ENCODE measurements at places on chromosomes 3 and 15.

DNA sequence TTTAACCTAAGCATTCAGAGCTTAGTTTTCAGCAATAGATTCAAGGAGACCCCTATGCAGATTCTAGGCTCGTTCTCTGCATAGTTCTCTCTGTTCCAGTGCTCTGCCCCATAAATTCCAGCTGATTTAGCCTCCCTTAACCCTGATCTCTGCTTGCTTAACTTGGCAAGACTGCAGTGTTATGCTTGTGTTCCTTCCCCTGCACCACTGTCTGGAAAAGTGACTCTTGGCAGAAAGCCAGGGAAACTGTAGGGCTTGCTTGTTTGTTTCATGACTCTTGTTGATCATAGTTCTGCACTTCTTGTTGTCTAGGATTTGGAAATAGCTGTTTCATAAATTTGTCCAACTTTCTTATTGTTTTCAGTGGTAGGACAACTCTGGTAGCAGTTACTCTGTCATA lies 40.1 kb downstream of the ANAPC13 start:
- no peak for DNase-seq

DNA sequence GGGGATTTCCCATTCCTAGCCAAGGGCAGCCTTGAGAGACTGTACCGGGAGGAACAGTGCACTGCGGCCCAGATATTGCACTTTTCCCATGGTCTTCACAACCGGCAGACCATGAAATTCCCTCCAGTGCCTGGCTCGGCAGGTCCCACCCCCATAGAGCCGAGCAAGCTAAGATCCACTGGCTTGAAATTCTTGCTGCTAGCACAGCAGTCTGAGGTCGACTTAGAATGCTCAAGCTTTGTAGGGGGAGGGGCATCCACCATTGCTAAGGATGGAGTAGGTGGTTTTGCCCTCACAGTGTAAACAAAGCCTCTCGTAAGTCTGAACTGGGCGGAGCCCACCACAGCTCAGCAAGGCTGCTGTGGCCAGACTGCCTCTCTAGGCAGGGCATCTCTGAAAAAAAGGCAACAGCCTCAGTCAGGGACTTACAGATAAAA lies 156.3 kb downstream of the FRMD5 start:
- no peak for DNase-seq

GRCh38 chr3:72008226-72008996 lies 223.5 kb upstream of the PROK2 start:
- no peak for DNase-seq

DNA sequence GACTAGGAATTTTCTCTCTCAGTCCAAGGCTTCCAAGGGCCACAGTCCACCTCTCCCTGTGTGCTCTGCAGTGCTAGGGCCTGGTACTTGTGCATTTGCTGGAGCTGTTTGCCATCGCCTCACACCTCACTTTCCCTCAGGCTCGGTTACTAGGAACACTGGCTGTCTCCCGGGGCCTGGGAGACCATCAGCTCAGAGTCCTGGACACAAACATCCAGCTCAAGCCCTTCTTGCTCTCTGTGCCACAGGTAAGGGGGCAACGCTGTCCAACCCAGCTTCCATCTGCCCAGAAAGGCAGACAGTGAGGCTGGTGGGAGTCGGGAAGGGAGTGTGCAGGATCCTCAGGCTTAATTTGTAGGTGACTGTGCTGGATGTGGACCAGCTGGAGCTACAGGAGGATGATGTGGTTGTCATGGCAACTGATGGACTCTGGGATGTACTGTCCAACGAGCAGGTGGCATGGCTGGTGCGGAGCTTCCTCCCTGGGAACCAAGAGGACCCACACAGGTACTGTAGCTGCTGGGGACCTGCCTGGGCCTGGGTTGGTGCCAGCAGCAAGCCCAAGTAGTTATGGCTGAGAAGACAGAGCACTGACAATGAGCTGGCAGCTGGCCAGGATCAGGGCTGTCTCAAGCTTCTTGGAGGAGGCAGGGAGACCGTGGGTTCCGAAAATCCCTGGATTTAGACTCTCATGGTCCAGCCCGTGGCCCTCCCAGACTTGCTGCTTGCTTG lies 3.4 kb downstream of the PPM1M start:
- no peak for DNase-seq

- DNase-seq = no peak
Measured at GRCh38 chr3:52032702-52033408, 23.5 kb downstream of the DUSP7 start.

- DNase-seq = no peak
Measured at GRCh38 chr15:78715930-78716329, 74.9 kb upstream of the CHRNB4 start.

GRCh38 chr3:126851382-126851781 lies 131.5 kb upstream of the PLXNA1 start:
- DNase-seq = no peak

- DNase-seq = no peak
Measured at GRCh38 chr3:183449391-183449790, 21.0 kb upstream of the MCF2L2 start.

DNA sequence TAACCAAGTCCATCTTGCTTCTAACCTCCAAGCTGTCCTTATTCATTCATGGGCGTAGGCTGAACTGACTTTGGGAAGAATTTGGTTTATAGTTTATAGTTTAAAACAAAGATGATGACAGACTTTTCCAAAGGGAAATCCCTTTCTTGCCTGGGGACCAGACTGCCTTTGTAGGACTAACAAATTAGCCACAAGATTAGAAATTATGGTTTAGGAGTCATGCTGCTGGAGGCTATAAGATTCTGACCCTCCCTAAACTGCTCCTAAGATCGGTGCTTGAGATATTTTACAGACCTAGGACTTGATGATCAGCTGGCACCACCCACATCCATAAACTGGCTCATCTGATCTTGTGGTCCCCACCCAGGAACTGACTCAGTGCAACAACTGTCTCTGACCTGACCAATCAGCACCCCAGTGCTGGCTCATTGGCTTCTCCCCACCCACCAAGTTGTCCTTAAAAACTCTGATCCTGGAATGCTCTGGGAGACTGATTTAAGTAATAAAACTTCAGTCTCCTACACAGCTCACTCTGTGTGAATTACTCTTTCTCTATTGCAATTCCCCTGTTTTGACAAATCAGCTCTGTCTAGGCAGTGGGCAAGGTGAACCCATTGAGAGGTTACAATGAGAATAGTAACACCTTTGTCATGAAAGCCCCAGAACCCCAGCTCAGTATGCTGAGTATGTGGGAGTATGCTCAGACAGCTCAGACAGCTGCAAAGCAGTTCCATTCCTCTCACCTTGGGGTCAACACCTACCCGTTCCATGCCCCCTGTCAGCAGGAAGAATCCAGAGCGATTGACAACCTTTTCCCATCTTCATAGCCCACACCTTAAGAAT lies 51.6 kb upstream of the C15orf39 start:
- no peak for DNase-seq

DNA sequence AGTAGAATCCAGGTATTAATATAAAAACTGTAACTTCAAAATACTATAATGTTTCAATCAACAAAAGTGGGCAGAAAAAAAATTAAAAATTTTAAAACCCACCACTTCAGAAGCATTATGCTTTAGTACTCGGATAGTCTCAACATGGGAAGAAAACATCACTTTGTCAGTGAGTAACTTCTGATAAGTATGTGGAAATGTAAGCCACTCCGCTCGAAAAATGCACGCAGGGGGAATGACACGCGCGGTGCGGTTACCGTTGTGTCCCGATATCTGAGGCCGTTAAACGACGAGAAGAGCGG lies 656 bp downstream of the NGLY1 start:
- no peak for DNase-seq

- DNase-seq = no peak
Measured at GRCh38 chr15:35195649-35196048, 110.6 kb upstream of the NANOGP8 start.

- no peak for DNase-seq
Measured at GRCh38 chr15:76333720-76334437, 2.7 kb upstream of the ISL2 start.

DNA sequence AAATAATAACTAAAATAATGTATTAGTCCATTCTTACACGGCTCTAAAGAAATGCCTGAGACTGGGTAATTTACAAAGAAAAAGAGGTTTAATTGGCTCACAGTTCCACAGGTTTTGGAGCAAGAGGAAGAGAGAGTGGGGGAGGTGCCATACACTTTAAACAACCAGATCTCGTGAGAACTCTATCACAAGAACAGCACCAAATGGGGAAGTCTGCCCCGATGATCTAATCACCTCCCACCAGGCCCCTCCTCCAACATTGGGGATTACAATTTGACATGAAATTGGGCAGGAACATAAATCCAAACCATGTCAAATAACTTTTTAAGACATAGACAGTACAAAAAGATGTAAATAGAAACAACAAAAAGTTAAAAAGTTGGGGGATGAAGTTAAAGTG lies 63.2 kb downstream of the ILDR1 start:
- DNase-seq = no peak

- no peak for DNase-seq
Measured at GRCh38 chr3:95615592-95616310, 1198.6 kb upstream of the EPHA6 start.

- DNase-seq = peak; percentile 35
Measured at GRCh38 chr3:126895178-126896066, 87.5 kb upstream of the PLXNA1 start.

DNA sequence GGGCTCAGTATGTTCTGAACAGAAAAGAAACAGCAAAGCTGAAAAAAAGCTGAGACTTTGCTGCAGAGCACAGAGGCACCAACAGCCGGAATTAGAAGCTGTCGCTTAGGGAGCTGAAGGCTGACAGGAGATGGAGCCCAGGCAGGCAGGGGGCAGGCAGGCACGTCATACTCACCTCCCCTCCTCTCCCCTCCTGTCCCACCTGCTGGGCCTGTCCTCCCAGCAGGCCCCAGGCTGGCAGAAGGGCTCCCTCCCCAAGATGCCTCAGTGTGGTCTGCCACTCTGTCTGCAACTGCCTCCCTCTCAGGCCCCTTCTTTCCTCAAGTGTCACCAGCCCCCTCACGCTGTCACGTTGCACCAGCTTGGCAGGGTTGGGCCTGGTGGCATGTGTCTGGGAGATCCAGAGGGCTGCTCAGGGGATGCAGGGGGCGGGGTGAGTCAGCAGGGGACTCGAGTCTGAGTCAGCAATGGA lies 3.2 kb upstream of the ANKRD63 start:
- DNase-seq = no peak
